ENCODE measurements at places on chromosomes 5 and 9. TPM values are rescaled to one million over a fixed set of nuclear protein-coding genes. Genes with fewer than 3 reads are reported as not detected.

The TMEM167A gene
- total RNA-seq: 46.7 TPM

The LEAP2 gene
- total RNA-seq: 1.3 TPM

The TMEM215 gene
- total RNA-seq: not detected

The DMRT3 gene
- not detected for total RNA-seq

The MARCOL gene
- total RNA-seq: not detected

The DAPK1 gene
- 3.5 TPM for total RNA-seq

The ATP6V1G1 gene
- 111 TPM for total RNA-seq

The FOXD4L6 gene
- not detected for total RNA-seq

DNA sequence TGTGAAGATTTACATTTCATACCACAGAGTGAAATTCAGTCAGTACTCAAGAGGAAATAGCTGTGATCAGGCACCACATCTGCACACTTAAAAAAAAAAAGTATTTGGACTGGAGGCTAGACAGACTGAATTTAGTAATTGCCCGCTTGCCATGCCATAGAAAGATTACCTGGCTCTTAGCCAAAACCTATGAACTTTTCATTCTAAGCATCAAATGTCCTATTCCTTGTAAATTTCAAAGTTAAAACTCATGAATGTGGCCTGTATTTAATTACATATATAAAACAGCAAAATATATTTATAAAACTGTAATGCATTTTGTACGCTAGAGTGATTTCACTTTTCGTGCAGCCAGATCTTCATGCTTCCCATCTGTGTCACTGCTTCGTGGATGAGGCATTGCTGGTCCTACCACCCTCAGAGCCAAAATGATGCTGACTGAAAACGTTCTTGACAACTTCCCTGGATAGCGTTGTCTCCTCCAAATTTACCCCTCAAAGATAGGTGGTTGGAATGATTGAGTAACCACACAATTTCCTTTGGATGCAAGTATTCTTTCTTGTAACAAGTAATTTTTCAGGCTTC is 447.9 kb upstream of the SGCD start:
- H3K27ac ChIP-seq: no peak overlapping the region
- no peak for DNase-seq

DNA sequence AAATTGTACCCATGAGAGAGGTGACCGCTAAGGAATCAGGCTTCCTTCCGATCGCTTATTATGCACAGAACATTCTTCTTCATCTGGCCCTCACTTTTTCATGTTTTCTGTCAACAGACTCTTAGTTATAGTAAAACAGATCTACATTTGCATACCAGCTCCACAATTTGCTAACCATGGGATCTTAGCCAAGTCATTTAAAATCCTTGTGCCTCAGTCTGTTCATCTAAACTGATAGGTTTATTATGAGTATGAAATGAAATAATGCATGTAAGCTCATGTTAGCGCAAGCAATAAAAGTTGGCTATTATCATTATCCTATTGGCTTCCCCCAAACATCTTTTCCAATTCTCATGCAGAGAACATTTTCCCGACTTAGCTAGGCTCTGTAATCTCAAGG is 42.3 kb downstream of the FGF1 start:
- peaks cover 5% of the 10 kb centered on the region for H3K27me3 ChIP-seq
- H3K4me3 ChIP-seq: no peak overlapping the region
- no peaks in the 10 kb centered on the region for H3K4me1 ChIP-seq
- no peaks in the 10 kb centered on the region for H3K36me3 ChIP-seq
- DNase-seq: no peak

GRCh38 chr5:55991768-55992486 is 2.8 kb downstream of the IL6ST start:
- no peak for DNase-seq
- H3K36me3 ChIP-seq: peaks cover 5% of the 10 kb centered on the region
- H3K4me1 ChIP-seq: peaks cover 55% of the 10 kb centered on the region

- H3K4me1 ChIP-seq: no peaks in the 10 kb centered on the region
- DNase-seq: no peak
- no peak overlapping the region for H3K27ac ChIP-seq
- no peaks in the 10 kb centered on the region for H3K27me3 ChIP-seq
Measured at GRCh38 chr5:172683264-172683644, 42.2 kb downstream of the NEURL1B start.

DNA sequence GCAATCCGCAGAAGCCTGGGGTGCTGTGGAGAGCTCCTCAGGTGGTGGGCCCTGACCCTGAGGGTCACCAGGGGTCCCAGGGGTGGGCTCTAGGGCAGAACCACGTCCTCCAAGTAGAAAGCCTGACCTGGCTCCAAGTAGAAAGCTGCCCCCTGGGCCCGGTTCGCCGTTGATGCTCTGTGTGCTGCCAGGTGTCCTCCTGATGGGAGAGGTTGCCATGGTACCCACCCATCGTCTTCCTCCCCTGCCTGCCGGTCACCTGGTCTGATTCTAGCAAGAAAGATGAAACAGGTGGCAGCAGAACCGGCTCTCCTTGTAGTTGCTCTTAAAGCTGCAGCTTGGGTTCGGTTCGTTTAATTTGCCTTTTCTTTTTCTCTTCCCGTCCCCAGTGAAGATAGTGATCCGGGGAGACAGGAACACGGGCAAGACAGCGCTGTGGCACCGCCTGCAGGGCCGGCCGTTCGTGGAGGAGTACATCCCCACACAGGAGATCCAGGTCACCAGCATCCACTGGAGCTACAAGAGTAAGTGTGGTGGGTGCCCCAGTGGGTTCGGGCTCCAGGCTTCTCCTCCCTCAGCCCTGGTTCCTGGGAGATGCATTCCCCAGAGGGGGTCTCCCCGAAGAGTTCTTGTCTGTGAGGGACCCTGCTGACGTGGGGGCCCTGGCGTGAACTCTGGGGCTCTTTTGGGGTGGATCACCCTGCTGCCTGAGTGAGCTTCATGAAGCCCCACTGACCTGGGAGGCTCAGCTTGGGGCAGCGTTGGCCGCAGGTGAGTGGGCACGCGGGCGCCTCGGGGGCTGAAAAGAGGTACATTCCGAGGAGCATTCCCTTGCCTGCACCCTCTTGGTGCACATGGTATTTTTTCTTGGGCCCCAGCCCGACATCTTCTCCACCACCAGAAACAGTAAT is 15.6 kb downstream of the RABL6 start:
- no peak for DNase-seq
- H3K4me3 ChIP-seq: no peak overlapping the region
- no peaks in the 10 kb centered on the region for H3K4me1 ChIP-seq

GRCh38 chr5:120219988-120220387 is 244.1 kb upstream of the PRR16 start:
- no peaks in the 10 kb centered on the region for H3K4me1 ChIP-seq
- H3K36me3 ChIP-seq: no peaks in the 10 kb centered on the region
- H3K4me3 ChIP-seq: no peak overlapping the region
- no peak overlapping the region for H3K27ac ChIP-seq
- H3K27me3 ChIP-seq: no peaks in the 10 kb centered on the region
- no peak for DNase-seq

DNA sequence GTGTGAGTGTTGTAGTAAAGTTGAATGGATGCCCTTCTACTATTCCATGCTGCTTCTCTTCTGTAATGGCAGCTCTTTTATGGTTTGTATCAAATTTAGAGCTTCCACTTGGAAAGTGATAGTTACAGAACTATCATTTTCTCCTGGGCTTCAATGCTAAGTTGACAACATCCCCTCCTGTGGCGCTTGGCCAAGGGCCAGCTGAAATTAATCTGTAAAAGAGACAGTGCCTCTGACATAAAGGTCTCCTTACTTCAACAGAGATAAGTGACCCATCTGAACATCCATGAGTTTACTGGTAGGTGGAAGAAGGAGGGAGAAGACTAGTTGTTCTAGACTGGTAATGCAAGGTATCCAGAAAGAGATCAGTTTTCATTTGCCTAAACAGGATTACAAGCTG is 39.7 kb downstream of the CHSY3 start:
- H3K27ac ChIP-seq: no peak overlapping the region
- DNase-seq: no peak
- no peak overlapping the region for H3K4me3 ChIP-seq
- no peaks in the 10 kb centered on the region for H3K27me3 ChIP-seq

- H3K36me3 ChIP-seq: no peaks in the 10 kb centered on the region
- no peak overlapping the region for H3K27ac ChIP-seq
- H3K27me3 ChIP-seq: no peaks in the 10 kb centered on the region
- peaks cover 31% of the 10 kb centered on the region for H3K4me1 ChIP-seq
- H3K4me3 ChIP-seq: peak overlapping the region; percentile 14
Measured at GRCh38 chr5:32145378-32145777, 28.7 kb downstream of the GOLPH3 start.
